ENCODE measurements at places on chromosomes 1 and 21.

GRCh38 chr1:55916907-55917306, 662.5 kb downstream of the PLPP3 start:
- no peak for DNase-seq

- DNase-seq: no peak
Measured at GRCh38 chr21:46268371-46268770, 17.0 kb downstream of the MCM3AP start.

DNA sequence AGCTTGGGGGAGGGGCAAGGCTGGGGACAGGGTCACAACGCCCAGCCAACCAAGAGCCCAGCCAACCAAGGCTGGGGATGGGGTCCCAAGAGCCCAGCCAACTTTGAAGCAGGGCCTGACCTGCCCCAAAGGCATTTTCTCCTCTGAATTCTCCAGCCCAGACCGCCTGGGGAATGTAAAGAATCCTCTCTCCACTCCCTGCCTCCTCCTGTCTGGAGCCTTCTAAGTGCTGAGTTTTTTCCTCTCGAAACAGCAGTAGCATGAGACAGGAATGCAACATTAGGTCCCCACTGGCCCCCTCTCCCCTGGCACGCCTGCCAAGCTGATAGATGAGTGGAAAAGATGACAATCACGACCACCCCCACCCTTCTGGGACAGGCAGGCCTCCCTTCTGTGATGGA, 17.0 kb downstream of the C1orf198 start:
- DNase-seq: no peak

DNA sequence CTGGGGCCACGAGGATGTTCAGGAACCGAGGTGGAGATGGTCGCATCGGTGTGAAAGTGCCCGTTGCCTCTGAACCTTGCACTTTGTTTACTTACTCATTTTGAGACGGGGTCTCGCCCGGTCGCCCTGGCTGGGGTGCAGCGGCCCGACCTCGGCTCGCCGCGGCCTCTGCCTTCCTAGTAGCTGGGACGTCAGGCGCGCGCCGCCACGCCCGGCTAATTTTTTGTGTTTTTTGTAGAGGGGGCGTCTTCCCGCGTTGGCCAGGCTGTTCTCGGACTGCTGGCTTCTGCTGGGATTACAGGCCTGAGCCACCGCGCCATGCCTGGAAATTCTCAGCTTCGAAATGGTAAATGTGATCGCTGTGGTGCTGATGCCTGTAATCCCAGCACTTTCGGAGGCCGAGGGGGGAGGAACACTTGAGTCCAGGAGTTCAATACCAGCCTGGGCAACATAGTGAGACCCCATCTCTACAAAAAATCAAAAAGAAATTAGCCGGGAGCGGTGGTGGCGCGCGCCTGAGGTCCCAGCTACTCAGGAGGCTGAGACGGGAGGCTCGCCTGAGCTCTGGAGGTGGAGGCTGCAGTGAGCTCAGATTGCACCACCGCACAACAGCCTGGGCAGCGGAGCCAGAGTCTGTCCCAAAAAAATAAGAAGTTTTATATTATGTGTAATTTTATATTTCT, 684 bp upstream of the MRPL20 start:
- no peak for DNase-seq

DNA sequence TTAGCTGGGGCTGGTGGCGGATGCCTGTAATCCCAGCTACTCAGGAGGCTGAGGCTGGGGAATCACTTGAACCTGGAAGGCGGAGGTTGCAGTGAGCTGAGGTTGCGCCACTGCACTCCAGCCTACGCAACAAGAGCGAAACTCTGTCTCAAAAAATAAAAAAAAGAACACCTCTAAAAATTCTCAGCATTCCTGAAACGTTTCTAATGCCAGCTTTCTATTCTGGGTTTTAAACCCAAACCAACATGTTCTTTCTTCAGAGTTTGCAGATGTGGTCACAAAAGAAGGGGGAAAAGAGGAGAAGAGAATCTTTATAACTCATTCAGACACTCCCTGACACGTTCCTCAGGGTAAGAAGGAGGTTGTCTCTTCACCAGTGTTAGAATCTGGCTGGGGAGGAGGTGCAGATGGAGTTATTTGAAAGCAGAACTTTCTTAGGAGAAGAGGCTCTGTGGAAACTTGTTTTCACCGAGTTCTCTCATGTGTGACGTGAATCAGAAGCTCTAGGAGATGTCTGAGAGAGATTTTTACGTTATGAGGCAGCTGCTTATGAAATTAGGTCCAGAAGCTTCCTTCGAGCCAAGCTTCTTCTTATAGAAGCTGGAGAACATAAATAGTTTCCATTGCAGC, 17.8 kb upstream of the CNR2 start:
- DNase-seq: no peak

DNA sequence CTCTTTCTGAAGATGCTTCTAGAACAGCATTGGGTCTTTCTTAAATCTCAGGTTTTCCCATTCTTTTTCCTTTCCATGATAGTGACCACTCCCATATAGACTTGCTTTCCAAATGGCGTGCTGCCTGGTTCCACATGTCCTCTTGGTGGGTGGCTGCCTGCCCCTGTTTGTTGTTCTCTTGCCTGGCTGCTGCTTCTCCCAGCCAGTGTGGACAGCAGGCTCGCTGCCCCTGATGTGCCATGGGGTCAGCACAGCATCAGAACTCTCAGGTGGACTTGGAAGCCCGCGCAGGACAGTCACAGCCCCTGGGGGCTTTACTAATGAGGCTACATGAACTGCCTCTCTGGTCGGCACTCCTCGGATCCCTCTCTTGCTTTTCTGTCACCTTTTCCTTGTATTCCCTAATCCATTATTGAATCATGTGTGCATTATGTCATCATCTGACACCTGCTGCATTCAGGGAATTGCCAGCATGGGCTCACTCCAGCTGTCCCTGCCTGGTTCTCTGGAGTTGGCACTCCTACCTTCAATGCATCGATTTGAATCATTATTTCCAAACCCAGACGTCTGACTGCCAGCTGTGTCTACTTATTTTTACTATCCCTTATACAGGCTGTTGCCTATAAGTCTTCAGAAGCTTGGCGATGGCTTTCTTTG, 100.5 kb upstream of the COA6 start:
- DNase-seq: no peak

DNA sequence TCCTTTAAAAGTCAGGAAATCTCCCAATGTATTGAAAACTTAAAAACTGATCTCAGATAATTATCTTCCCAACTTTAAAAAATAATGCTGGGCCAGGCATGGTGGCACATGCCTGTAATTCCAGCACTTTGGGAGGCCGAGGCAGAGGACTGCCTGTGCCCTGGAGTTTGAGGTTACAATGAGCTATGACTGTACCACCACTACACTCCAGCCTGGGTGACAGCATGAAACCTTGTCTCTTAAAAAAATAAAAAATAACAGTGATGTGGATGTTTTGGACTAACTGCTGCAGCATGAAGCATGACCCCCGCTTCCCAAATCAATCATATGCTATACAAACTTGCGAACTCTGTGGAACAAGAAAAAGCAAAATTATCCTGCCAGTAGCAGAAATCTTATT, 186.3 kb downstream of the RERE start:
- no peak for DNase-seq

- no peak for DNase-seq
Measured at GRCh38 chr1:236143104-236143948, 987 bp downstream of the GPR137B start.

GRCh38 chr1:182279724-182280503, 111.7 kb downstream of the GLUL start:
- no peak for DNase-seq

DNA sequence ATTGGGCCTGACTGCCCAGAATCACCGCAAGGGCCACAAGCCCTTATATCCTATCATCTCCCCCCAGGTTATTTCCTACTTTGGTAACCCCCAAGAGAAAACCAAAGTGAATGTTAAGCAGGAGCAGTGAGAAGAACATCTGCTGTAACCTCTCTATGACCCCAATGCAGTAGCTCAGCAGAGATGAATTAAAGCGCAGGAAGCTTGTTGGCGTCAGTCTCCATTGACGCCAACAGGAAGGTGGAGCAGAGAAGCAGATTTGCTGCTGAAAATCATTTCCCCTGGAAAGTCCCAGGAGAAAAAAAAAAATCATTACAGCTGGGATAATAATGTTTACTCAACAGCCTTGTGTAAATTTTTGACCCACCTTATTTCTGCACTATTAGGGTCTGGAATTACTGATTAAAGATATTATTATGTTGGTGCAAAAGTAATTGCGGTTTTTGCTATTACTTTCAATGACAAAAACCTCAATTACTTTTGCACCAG, 33.2 kb upstream of the FAM163A start:
- DNase-seq: no peak

GRCh38 chr1:158932171-158932570, 819 bp downstream of the PYHIN1 start:
- no peak for DNase-seq

GRCh38 chr1:112925015-112925414, 31.0 kb downstream of the SLC16A1 start:
- DNase-seq: no peak

DNA sequence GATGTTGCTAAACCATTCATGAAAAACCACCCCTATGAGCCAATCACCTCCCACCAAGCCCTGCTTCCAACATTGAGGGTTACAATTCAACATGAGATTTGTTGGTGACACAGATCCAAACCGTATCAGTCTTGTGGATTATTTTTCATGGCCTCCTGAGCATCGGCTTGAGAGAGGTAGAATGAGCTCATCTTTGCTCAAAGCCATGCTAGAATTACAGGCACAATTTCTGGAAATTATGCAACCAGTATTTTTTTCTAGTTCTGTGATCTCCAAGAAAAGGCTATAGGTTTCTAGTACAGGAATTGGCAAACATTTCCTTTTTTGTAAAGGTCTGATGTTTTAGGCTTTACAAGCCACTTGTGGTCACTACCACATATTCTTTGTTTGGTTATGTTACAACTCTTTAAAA, 219.4 kb downstream of the DUSP10 start:
- no peak for DNase-seq

- DNase-seq: no peak
Measured at GRCh38 chr1:77406661-77407060, 124.8 kb downstream of the AK5 start.

DNA sequence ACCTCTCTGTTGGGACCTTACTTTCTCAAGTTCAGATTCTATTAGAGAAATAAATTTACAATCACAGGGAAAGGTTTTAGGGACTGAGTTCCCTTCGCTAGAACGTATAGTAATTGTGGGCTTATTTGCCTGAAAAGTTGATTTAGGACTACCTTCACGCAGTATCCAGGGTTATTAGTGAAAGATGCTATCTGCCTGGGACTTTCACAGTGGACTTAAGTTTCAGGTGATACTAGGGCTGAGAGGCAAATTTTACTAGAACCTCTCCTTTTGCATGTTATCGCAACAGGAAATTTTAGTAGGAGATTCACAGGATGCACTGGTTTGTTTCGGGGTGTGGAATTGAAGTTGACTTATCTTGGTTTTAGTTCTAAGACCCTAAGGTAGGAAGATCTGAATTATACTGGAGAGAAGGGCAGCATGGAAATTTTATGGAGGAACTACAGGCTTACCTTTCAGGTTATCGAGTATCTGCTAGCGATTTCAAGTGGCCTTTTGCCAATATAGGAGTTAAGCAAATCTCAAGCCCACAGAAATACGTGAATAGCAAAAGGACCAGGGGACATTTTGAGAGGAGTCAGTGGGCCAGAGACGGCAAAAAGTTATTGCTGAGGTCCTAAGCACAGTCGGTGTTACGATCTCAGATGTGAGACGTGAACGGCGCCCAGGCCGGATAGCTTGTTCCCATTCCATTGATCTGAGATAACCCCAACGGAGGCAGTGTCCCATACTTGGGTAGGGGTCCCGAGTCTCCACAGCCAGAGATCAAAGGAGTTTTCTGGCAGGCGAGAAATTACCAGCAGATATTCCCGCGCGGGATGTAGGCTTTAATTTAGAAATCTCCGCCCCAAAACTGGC, 723 bp upstream of the GNAI3 start:
- no peak for DNase-seq

- no peak for DNase-seq
Measured at GRCh38 chr1:93694039-93694438, 12.4 kb upstream of the BCAR3 start.

GRCh38 chr1:217660353-217661062, 29.4 kb downstream of the SPATA17 start:
- no peak for DNase-seq

DNA sequence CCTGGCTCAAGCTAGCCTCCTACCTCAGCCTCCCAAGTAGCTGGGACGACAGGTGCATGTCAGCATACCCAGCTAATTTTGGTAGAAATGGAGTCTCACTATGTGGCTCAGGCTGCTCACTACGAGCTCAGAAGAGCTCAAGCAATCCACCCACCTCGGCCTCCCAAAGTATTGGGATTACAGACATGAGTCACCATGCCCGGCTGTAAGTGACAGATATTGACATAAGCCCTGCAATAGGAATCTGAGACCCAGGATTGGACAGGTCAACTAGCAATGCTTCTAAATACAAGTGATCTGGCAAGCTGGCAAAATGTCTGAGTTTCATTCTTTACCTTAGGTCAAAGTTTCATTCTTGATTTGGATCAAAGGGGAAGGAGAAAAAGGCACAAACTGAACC, 40.5 kb upstream of the H6PD start:
- DNase-seq: no peak

DNA sequence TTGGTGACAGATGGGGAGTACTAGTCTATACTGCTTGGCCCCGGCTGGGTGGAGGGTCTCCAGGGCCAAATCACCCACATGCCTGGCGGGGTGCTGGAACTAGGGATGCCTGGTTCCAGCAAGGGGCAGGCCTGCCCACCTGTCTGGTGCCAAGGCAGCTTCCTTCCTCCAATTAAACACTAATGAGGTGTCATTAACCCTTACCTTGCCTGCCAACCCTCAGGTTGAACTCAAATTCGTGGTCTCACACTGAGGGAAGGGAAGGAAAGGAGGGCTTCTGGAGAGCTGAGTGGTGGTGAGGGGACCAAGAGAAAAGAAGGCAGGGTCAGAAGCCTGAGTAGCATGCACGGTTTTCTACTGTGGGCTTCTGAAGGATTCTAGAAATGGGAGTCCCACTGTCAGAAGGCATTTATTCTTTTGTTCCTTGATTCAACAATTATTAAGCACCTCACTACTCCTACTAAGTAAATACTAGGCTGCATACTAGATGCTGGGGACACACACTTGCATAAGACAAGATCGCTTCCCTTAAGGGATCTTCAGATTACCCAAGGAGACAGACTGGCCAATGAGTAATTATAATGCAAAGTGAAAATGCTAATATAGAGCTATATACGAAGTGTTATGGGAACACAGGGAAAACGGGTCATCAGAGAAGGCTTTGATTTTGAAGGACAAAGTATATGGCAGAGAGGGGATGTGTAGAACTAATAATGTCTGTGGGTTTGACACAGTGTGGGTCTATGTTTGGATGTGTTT, 5.9 kb upstream of the EFNA3 start:
- DNase-seq: no peak

GRCh38 chr21:36350282-36350910, 30.4 kb downstream of the MORC3 start:
- DNase-seq: no peak

DNA sequence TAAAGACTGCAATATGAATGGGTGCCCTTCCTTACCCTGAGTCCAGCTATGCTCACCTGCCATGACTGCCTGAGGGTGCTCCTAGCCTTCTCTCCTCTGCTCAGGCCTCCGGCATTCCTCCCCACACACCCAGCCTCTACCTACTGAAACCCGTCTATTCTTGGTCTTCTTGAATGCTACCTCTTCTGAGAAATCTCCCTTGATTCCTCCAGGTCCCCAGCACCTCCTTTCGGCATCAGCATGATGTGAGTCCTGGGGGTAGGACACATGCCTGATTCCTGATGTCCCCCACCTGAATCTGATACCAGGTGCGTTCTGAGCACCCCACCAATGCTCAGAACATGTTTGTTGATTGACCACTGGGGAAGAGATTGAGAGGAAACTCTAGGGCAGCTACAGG, 8.6 kb downstream of the LDLRAD1 start:
- DNase-seq: no peak

All from stimulated activated CD8-positive, alpha-beta memory T cell treated with anti-CD3 and anti-CD28 coated beads, Interleukin-12 subunit alpha, Interleukin-12 subunit beta, amount 100 ng/mL, for 4 hours (primary cell).